Activated CD4-positive, alpha-beta memory T cell treated with anti-CD3 and anti-CD28 coated beads for 36 hours (primary cell): ENCODE measurements at places on chromosomes 12 and 14.

DNA sequence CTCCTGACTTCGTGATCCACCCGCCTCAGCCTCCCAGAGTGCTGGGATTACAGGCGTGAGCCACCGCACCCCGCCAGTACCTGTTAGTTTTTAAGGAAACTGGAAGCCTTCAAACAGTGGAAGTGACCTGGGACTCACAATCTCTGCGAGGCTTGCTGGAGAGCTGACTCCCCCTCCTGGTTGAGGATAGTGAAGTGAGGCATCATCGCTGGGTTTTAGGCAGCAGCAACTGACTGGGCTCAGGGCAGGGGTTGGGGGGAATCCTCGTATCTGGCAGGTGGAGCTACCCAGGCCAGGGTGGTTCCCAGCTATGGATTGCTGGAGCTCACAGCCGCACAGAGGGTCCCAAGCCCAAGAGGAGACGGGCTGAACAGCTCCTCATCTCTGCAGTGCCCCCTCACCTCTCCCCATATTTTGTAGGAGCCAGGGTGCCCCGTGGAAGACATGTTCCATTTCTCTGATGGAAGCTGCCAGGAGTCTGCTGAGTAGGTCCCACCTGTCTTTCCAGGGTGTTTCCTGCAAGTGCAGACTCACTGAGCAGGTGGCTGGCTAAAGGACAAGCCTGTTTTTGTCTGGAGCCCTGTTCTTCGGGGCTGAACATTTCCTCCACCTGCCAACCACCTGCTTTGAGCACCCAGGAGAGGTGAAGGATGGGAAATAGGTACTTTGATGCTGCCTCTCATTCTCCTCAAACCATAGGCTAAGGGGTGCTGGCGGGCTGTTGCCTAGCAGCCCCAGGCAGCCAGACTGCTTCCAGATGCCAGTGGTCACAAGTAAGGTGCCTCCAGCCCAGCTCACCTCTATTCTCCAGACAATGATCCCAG is 3.1 kb downstream of the AVIL start:
- no peak for DNase-seq
- H3K27ac ChIP-seq, result no peak overlapping the region
- peaks cover 3% of the 10 kb centered on the region for H3K36me3 ChIP-seq
- H3K27me3 ChIP-seq, result no peaks in the 10 kb centered on the region

DNA sequence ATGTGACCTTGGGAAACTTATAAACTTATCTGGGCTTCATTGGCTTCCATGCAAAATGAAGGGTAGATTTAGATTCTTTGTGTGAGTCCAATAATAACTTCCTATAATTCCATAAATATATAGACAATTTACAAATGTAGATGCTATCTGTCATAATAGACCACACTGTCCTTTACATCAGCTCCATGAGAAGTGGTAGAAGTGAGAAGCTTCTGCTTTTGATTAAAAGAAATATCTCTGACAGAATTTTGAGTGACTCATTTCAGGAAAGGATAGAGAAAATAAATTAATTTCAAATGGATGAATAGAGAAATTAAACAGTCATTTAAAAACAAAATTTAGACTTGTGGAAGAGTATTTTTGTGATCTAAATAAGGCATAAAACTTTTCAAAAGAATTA is 329.7 kb upstream of the ATP2B1 start:
- H3K36me3 ChIP-seq, result no peaks in the 10 kb centered on the region
- no peak overlapping the region for H3K4me3 ChIP-seq
- no peak for DNase-seq
- no peak overlapping the region for H3K27ac ChIP-seq
- no peaks in the 10 kb centered on the region for H3K27me3 ChIP-seq

DNA sequence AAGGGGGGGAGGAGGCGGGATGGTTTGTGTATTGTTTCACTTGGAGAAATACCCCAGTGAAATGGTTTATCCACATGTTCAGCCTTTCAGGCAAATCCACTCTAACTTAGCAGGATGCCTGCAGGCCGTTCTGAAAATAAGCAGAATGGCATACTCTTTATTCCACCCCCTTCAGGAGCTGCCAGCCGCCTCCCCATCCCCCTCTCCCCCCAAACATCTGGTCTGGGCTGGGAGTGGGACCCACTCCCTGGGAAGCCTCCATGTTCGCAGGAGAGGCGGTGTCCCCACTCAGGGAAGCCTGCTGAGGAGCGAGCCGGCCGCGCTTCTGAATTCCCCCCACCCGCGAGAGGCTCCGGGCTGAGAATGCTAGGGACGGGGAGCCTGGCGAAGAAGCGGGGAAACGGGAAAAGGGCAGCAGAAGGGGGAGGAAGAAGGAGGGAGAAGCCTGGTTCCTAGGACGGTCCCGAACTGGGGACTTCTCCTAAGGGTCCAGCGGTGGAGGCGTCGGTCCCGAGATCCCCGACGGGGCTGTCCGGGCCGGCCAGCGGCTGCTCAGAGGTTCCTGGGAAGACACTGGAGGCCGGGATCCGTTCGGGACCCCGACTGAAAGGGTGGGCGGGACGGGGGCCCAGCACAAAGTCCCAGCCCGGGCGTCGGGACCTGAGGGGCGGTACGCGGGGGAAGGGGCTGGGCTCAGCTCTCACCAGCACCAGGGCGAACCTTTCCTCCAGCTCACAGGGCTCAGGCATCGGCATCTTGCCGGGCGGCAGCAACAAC is 666 bp downstream of the FMNL3 start:
- peak; percentile 26 for DNase-seq
- peak overlapping the region; percentile 72 for H3K27ac ChIP-seq
- peak overlapping the region; percentile 85 for H3K4me3 ChIP-seq
- H3K36me3 ChIP-seq, result no peaks in the 10 kb centered on the region
- peaks cover 46% of the 10 kb centered on the region for H3K4me1 ChIP-seq

DNA sequence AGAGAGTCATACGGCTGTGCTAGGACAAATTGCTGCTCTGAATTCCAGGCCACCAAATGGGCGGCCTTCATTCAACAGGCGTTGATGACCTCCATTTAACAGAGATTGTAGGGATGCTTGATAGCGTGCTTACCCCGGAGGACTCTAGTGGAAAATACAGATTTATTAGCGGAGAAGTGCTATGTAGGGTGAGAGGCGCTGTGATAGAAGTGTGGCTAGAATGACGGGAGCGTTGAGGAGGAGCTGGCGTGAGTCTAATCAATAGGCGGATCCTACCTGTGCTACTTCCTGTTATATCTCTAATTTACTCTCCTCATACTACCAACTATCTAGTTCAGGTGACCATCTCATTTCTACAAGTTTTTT is 668 bp downstream of the MRPS35 start:
- H3K36me3 ChIP-seq, result peaks cover 7% of the 10 kb centered on the region
- H3K4me1 ChIP-seq, result peaks cover 17% of the 10 kb centered on the region
- peak overlapping the region; percentile 90 for H3K27ac ChIP-seq
- peak; percentile 41 for DNase-seq
- H3K27me3 ChIP-seq, result peaks cover 3% of the 10 kb centered on the region

GRCh38 chr12:81809113-81809777 is 50.1 kb upstream of the PPFIA2 start:
- no peak overlapping the region for H3K4me3 ChIP-seq
- peaks cover 8% of the 10 kb centered on the region for H3K4me1 ChIP-seq
- H3K27me3 ChIP-seq, result peaks cover 3% of the 10 kb centered on the region
- no peak overlapping the region for H3K27ac ChIP-seq
- DNase-seq, result no peak

GRCh38 chr12:54173066-54173726 is 15.6 kb downstream of the SMUG1 start:
- H3K27ac ChIP-seq, result no peak overlapping the region
- DNase-seq, result peak; percentile 53
- H3K4me1 ChIP-seq, result no peaks in the 10 kb centered on the region
- no peaks in the 10 kb centered on the region for H3K36me3 ChIP-seq
- H3K27me3 ChIP-seq, result peaks cover 6% of the 10 kb centered on the region

DNA sequence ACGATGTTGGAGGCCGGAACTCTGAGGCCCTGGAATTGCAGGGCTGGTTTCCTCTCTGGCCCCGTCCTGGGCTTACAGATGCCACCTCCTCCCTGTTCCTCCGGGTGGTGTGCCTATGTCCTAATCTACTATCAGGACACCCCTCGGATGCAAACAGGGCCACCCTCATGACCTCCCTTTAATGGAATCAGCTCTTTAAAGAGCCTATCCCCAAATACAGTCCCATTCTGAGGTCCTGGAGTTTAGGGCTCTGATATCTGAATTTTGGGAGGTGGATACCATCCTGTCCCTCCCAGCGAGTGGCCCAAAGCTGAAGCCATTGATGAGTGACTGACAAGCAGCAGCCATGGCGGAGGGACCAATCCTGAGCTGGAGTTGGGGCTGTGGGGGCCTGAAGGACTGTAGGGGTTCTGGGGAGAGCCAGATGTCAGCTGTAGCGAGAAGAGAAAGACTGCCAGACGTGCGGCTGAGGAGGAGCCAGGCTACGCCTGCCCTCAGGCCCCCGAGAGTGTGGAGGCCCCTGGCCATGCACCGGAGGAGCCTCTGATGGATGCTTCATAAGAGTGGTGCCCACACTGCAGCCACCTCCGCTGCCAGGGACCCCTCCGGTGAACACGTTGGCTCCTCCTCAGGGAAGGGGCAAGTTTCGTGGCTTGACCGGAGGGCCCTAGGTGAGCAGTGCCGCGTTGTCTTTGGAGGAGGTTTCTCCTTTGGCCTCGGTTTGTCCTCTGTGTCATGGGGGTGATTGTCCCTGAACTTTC is 100.2 kb downstream of the KIF26A start:
- H3K36me3 ChIP-seq, result peaks cover 4% of the 10 kb centered on the region
- H3K4me1 ChIP-seq, result no peaks in the 10 kb centered on the region
- peaks cover 10% of the 10 kb centered on the region for H3K27me3 ChIP-seq

- H3K27ac ChIP-seq, result no peak overlapping the region
- no peaks in the 10 kb centered on the region for H3K4me1 ChIP-seq
- no peak overlapping the region for H3K4me3 ChIP-seq
- no peak for DNase-seq
- H3K27me3 ChIP-seq, result peaks cover 6% of the 10 kb centered on the region
These were observed 44.1 kb downstream of the TSPAN11 start for GRCh38 chr12:30970559-30971197.

DNA sequence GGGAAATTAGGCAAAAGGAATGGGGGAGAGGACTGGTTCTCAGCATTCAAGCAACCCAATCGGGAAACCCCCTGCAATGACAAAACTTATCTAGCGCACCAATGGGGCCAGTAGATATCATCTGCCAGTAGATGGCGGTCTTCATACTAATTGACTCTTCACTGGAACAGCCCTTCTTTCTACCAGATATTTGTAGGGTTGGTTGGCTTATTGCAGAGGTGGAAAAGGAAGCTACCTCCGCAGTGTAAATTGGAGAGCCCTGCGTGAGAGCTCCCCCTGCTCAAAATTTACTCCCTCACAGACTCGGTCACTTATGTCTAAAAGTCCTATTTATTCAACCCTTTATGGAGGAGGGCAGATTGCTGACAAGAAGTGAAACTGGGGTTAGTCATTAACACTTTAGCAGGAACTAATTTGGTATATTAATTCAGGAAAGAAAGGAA is 166.1 kb upstream of the CCND2 start:
- H3K4me1 ChIP-seq, result peaks cover 40% of the 10 kb centered on the region
- peak overlapping the region; percentile 17 for H3K4me3 ChIP-seq
- H3K36me3 ChIP-seq, result no peaks in the 10 kb centered on the region
- peaks cover 8% of the 10 kb centered on the region for H3K27me3 ChIP-seq

DNA sequence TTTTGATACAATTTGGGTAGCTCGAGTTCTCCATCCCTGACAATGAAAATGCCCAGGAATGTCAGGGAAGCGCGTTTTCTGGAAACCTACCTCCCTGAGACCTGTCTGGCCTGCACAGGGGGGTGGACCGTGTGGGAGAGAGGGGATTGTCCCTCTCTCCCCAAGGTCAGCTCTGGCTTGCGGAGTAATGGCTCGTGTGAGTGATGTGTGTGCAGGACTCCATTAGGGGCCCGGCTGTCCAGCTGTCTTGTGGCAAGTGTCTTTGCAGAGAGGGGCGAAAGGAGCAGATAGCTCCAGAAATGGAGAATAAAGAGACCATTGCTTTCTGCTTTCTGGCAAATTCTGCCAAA is 215.3 kb downstream of the CHST11 start:
- peaks cover 62% of the 10 kb centered on the region for H3K4me1 ChIP-seq
- no peak for DNase-seq
- no peaks in the 10 kb centered on the region for H3K27me3 ChIP-seq

- DNase-seq, result peak; percentile 89
- H3K4me3 ChIP-seq, result no peak overlapping the region
- H3K4me1 ChIP-seq, result peaks cover 7% of the 10 kb centered on the region
- no peaks in the 10 kb centered on the region for H3K27me3 ChIP-seq
- no peak overlapping the region for H3K27ac ChIP-seq
These were observed 25.0 kb upstream of the CIT start for GRCh38 chr12:119902084-119902509.

DNA sequence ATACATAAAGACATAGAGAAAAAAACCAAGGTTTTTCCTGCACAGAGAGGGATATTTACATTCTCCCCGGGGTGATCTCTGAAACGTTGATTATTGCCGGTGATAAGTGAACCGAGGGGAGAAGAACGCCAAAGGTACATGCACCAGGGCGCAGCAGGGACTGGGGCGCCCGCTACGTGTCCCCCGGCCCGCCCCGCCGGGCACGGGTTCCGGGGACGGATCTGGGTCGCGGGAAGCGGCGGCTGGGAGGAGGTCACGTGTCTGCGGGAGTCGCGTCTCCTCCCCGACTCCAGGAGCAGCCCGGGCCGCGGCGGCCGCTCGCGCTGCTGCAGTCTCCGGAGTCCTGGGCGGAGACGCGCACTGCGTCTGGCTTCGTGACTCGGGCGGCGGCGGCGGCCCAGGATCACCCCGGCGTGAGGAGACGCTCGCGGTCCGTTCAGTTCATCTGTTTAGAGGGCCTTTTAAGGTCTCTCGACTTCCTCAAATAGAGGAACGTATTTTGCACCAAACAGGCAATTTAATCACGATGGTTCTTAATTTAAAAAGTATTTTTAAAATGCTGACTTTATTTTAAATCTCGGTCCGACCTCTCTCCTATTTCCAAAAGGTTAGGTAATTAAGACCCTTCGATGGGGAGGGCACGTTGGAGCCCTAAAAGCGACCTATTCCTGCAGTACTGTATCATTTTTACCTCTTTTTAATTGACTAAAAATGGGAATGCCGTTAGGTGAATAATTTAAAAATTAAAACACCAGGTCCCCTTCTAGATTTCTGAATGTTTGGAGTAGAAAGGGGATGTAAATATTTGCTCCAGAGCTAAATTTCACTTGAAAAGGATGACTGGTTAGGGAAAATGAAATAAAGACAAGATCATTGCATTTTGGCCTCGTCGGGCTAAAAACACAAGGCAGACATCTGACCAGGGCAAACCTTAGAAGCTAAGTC is 1.8 kb upstream of the BHLHE41 start:
- peaks cover 72% of the 10 kb centered on the region for H3K27me3 ChIP-seq
- no peaks in the 10 kb centered on the region for H3K36me3 ChIP-seq
- peak overlapping the region; percentile 79 for H3K4me3 ChIP-seq

DNA sequence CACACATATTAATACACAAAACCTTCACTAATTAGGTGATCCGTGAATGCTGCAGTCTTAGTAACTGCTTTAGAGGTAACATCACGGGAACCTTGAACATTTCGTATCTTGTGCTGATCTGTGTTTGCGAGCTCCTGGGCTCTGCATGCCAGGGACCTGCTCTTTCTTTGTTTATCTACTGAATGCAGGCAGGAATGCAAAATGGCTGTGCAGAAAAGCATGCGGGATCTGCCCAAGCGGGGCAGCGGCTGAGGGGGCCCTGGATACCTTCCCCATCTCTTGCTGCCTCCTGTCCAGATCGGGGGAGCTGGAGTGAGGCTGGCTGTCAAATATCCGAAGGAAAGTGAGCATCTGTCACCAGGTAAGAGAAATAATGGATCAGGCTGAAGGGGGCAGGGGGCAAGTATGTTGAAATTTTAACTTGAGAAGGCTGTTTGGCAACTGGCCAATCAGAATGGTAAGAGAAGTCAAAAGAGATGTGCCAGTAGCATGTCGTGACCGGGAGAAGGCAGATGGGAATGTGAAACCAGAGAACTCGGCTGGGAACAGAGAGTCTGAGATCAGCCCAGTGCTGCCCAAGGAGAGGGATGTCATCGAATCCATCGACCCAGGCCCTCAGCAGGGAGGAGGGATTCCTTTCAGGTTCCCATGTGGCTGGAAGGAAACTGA is 191.4 kb downstream of the TTC7B start:
- no peaks in the 10 kb centered on the region for H3K4me1 ChIP-seq
- no peaks in the 10 kb centered on the region for H3K36me3 ChIP-seq
- no peaks in the 10 kb centered on the region for H3K27me3 ChIP-seq
- no peak for DNase-seq
- no peak overlapping the region for H3K4me3 ChIP-seq
- H3K27ac ChIP-seq, result no peak overlapping the region
